ENCODE measurements at places on chromosomes 7 and 10. TPM values are rescaled to one million over a fixed set of nuclear protein-coding genes. Genes with fewer than 3 reads are reported as not detected.

GRCh38 chr10:88466786-88467185 lies 116.3 kb downstream of the RNLS start:
- H3K27me3 ChIP-seq, result no peaks in the 10 kb centered on the region
- H3K4me3 ChIP-seq, result no peak overlapping the region

DNA sequence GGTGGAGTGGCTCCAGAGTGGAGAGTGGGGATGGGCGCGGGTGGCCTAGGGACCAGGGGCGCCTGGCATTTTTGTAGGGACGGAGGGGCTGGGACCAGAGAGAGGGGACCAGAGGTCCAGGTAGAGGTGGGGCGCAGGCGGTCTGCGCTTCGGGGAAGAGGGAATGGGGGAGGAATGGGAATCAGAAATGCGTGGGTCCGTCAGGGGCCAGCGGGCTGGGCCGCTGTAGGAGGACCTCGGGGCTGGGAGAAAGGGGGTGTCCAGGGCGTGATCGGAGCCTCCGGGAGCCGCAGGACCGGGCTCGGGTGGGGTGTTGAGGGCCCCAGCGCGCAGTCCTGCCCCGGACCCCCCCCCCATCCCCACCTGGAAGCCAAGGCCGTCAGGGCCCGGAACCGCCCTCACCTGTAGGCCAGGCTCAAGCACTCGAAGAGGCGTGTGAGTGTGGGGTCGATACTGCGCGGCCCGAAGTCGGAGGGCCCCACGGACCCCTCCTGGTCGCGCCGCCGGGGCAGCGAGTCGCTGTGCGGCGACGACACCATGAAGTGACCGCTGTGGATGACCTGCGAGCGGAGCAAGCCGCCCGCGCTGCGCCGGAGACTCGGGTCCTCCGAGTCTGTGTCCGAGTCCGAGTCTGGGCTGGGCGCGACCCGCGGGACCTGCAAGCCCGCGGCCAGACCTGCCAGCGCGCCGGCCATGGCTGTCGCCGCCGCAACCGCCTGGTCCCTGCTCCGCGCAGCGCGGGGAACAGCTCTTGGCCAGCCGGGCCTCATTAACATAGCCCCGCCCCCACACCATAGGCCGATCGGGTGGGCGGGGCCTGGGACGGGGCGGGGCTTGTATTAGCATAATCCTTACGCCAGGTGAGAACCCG lies at the start of gene MLXIPL:
TSS of gene MLXIPL (minus strand) at position 725 of the 871 bp plus-strand sequence. CDS start at position 695, 30 bp downstream.
- peak; percentile 80 for DNase-seq
- peaks cover 24% of the 10 kb centered on the region for H3K27me3 ChIP-seq
- peak within 1 kb of the TSS; percentile 53 for H3K4me3 ChIP-seq
- H3K27ac ChIP-seq, result no peak within 1 kb of the TSS
- no peaks in the 10 kb centered on the region for H3K4me1 ChIP-seq

ZPBP gene
- total RNA-seq, result not detected

THNSL1 gene
- total RNA-seq, result 1.9 TPM

SPDYE2 gene
- total RNA-seq, result not detected

TDRD1 gene
- total RNA-seq, result not detected

CTNNA3 gene
- total RNA-seq, result 3.4 TPM
